ENCODE measurements at places on chromosomes 7 and 10. TPM values are rescaled to one million over a fixed set of nuclear protein-coding genes. Genes with fewer than 3 reads are reported as not detected.

DNA sequence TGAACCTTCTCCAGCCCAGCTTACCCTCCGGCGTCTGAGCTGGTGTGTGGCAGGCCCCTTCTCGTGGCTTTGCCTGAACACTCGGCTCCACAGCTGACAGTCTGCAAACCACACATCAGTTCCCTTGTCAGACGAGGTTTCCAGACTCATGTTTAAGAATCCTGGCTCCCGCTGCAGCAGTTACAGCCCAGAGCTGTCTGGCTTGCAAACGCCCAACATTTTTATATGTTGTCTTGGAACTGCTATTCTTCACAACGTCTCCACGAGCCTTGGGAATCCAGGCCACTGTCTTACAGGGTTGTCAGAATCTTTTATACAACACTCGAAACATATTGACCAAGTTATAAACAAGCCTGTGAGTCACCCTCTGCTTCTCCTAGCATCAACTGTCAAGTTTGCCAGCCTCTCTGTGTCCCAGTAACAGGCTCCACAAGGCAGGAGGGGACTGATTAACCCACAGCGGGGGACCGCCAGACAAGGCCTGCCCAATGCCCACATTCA is 68.1 kb downstream of the TNS3 start:
- no peak for DNase-seq

GRCh38 chr10:93061594-93062513 is 1.3 kb downstream of the CYP26C1 start:
- peak; percentile 49 for DNase-seq

DNA sequence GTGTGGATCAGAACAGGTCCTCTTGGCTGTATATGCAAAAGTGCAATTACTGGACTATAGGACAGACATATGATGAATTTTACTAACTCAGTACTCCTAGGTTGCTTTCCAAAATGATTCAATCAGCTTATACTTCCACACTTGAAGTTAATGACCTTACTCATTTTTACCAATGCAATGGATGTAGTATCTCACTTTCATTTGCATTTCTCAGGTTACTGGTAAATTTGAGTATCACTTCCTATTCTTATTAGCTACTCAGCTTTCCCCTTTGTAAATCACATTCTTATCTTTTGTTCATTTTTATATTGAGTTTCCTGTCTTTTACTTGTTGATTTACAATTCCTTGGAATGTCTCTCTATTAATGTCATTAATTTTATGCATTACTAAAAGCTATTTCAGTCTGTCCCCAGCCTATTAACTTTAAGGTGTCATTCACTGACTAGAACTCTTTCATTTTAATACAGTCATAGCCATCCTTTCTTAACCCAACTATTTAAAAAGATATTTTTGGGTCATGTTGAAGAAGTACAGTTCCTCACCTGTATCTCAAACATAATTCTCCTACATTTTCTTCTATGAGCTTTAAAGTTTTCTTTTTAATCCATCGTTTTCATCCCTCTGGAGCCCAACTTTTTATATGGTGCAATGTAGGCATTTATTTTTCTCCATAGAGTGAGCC is 88.6 kb downstream of the VIM start:
- DNase-seq, result no peak

DNA sequence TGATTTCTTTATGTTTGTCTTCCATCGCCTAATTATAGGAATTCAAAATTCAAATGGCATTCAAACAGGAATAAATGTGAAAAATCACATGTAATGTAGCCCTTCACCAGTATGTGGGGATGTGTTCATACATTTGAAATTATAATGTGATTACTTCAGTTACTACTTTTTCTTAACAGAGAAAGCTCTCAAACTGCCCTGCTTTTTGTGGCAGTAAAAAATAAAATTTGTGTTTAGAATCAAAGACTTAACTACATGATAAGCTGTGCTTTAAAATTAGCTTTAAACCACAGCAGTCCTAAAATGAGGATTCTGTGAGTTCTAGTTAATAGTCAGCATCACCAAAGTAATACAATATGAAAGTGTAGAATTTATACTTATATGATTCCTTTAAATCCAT is 7.8 kb upstream of the HERC4 start:
- no peak for DNase-seq

DNA sequence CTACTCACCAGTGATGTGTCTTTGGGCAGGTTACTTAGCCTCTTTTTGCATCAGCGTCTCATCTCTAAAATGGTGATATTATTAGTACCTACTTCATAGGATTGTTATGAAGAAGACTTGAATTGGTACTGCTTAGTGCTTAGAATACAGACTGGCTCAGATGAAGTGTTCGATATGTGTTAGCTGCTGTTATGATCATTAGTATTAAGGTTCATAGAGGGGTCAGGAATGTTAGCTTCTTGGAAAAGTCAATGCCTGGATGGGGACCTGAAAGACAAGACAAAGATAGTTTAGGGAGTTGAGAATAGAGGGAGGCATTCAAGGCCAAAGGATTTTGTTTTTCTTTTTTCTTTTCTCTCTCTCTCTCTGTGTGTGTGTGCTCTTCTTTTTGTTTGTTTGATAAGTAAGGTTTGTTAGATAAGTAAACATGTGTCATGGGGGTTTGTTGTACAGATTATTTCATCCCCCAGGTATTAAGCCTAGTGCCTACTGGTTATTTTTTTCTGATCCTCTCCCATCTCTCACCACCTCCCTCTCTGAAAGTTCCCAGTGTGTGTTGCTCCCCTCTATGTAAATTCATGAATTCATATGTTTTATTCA is 63.3 kb downstream of the MDFIC start:
- DNase-seq, result no peak

- DNase-seq, result no peak
Observed at GRCh38 chr10:68121852-68122251, 12.6 kb downstream of the MYPN start.

ANKRD61 gene
- total RNA-seq, result not detected

MPP7 gene
- 13.6 TPM for total RNA-seq

GPR22 gene
- not detected for total RNA-seq

Data from B cell (primary cell).